AG08396 (cell line): ENCODE measurements at places on chromosomes 4 and X.

DNA sequence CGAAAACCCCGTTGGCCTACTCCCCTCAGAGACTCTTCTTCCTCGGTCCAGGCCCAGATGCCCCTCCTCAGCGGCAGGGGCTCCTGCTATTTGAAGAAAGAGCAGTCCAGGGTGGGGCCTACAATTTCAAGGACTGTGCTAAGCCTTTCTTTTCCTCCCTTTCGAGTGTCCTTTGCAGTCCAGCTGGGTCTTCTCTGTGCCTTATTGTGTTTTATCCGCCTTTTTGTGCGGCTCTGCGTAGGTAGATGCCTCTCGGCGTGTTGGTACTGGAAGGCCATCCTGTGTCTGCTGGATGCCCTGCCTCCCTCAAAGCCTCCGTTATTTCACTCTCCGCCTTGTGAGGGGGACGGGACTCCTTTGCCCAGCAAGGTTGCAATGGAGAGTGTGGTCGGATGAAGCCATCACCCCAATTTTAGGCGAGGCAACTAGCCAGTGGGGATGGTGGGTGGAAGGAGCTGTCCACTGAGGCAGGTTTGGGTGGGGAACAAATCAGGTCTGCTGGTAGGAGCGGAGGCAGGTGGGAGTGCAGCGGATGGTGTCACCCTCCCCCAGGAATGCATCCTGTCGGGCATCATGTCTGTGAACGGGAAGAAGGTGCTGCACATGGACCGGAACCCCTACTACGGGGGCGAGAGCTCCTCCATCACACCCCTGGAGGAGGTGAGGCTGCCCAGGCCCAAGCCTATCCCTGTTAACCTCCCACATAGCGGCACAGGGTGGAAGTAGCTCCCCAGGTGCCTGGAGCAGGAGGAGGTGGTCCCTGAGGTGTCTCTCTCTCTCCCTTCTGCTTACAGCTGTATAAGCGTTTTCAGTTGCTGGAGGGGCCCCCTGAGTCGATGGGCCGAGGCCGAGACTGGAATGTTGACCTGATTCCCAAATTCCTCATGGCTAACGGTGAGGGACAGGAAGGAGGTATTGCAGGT, 1.3 kb downstream of the GDI1 start:
- DNase-seq, result no peak

GRCh38 chr4:73776321-73776729, 36.0 kb downstream of the CXCL8 start:
- peak; percentile 2 for DNase-seq

DNA sequence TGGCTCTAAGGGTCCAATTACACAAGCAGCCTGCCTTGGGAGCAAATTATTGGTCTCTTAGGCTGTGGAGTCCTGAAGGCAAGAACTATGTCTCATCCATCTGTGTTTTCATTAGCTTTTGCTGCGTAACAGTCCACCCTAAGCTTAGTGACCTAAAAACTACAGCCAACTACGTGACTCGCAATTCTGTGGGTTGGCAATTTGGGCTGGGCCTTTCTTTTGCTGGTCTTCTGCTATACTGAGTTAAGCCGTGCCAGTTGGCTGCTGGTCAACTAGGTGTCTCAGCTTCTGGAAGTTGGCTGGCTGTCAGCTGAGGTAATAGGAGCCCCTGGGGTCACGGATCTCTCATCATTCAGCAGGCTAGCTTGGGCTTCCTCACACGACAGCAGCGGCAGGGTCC, 205.6 kb upstream of the S100G start:
- DNase-seq, result no peak

DNA sequence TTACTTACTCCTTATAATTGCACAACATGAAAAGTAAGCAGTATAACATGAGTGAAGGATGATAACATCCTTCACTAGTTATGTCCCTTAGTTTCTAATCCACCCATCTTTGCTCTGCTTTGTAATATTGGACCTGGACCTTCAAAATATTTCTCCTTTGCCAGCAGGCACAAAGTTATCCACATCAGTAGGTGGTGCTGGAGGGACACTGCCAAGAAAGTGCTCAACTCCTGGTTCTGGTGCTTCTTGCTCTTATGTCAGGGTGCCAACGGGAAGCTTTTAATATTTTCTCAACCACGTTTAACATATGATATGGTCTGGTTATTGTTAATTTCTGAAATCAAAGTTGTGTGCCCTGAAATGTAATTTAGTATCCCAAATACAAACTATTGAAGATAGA, 49.1 kb downstream of the TMEM165 start:
- DNase-seq, result no peak

GRCh38 chr4:80112236-80112635, 39.2 kb upstream of the ANTXR2 start:
- DNase-seq, result no peak

- DNase-seq, result no peak
These were observed 30.8 kb downstream of the CPLX1 start for GRCh38 chr4:794900-795725.

DNA sequence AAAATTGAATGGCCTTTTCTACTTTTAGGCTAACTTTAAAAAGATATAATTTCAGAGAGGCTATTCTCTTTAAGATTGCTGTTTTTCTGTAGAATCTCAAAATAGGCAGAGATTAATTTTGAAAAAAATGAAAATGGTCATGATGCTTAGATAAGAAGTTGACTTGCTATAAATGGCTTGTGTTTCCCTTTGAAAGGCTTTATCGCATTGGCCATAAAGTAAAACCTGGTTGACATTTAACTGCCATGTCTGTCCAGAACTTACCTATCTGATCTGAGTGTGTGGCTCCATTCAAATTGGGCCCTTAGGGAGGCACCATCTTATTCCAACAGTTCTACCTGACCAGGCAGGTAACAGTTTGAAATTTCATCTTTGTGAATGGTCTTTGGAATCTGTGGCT, 56.1 kb downstream of the AFF2 start:
- DNase-seq, result no peak

DNA sequence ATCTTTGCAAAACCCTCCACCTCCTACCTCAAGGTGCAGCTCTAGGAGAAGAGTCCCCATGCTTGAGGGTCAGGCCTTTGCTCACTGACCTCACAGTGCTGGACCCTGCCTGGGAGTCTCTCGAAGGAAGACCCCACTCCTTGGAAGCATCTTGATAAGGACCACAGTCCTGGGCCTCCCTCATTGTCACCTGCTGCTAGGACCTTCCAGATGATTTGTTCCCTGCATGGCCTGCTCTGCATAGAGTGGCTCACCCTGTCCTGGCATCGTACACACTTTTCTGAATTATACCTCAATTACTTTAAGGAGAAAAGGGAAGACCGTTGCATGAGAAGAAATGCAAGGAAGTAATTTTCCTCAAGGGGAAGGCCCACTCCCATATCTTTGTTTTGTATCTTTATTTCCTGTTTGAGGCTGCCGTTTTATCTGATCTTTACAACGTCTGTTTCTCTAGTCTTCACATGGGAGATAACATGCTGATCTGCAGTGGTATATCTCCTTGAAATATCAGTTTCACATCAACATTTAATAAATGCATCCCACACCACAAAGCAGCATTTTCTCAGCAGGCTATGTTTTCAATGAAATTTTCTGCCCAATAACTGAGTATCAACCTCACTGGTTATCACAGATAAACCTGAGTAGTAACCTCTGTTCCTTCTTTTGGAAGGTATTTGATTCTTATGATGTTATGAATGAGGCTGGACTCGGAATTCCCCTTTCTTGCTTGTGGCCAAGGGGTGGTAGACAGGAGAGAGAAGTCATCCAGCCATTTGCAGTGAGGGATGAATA, 15.0 kb upstream of the AKAP17A start:
- DNase-seq, result no peak

DNA sequence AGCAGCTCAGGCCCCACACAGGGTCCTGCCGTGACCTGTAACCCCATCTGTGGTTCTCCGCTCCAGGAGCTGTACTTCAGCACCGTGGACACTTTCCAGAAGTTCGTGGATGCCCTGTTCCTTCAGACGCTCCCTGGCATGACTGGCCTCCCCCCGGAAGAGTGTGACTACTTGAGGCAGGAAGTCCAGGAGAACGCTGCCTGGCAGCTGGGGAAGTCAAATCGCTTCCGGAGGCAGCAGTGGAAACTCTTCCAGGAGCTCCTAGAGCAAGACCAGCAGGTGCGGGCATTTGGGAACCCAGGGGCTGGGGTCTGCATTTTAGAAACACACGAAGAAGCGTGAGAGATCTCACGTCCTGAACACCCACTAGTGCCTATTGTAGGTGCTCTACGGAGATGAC, 72.5 kb downstream of the EVC start:
- no peak for DNase-seq

GRCh38 chr4:48130100-48130499, 4.0 kb downstream of the TXK start:
- DNase-seq, result no peak

GRCh38 chr4:188691811-188692210, 552.6 kb downstream of the TRIML1 start:
- peak; percentile 11 for DNase-seq
